ENCODE measurements at places on chromosomes 2 and 18.

DNA sequence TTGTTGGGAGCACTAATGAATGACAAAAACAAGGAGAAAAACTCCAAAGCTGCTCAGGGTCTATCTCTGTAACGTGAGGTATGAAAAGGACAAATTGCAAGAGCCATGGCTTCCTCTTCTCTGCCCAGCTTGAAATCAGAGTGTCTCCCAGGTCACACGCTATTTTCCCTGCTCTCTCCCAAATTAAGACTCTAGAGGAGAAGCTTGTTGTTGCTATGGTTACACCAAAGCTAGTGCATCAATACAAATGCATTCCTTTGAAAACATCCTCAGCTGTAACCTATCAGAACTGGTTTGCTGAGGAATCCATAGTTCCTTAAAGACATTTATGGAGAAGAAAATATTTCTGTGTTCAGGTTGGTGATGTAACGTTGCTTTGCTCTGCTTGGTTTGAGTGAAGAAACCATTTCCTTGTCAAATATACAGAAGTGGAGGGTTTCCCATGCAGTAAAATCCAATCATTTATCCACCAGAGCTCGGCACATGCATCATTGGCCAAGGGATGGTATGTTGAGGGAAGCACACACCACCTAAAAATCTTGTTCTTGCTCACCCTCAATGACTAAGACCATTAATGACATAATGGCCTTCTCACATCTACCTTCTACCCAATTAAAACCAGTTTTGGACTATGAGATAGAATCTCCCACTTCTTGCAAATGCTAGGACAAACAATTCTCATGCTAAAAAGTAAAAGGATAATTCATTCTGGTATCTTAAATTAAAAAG lies 2135.6 kb upstream of the CELF4 start:
- no peak for DNase-seq

GRCh38 chr18:14943967-14944636 lies 196.1 kb downstream of the ANKRD30B start:
- DNase-seq, result no peak

GRCh38 chr2:100976645-100977391 lies 25.3 kb upstream of the RPL31 start:
- DNase-seq, result no peak

DNA sequence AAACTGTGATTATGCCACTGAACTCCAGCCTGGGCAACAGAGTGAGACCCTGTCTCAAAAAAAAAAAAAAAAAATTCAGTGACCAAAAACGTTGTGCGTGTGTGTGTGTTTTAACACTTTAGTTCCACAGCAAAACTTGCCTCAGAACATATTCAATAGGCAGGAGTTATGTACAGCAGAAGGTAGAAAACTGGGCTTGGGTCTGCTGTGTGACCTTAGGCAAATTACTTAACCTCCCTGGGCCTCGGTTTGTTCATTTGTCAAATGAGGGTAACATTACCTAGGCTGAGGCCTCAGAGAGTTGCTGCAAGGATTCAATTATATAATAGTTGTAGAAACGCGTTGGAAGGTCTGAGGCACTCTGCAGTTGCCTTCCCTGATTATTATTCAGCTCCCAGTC lies 10.3 kb upstream of the SCG2 start:
- DNase-seq, result no peak

- DNase-seq, result no peak
These were observed 474.1 kb downstream of the IRS1 start for GRCh38 chr2:226325526-226325925.

DNA sequence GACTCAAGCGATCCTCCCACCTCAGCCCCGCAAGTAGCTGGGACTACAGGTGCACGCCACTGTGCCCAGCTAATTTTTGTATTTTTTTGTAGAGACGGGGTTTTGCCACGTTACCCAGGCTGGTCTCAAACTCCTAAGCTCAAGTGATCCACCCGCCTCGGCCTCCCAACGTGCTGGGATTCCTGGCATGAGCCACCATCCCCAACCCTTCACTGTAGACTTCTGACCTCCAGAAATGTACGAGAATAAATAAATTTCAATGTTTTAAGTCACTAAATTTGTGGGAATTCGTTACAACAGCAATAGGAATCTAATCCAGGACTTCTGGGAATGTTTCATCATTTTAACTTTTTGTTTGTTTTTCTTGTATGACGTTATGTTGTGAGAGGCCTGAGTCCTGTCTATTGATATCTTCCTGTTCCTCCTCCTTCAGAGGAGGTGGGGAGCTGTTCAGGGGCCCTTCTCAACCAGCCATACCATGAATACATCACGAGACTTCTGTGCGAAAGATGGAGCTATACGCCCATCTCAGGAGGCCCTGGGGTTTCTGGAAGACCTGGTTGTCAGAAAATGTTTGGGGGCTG lies 40.0 kb downstream of the TEX44 start:
- no peak for DNase-seq

DNA sequence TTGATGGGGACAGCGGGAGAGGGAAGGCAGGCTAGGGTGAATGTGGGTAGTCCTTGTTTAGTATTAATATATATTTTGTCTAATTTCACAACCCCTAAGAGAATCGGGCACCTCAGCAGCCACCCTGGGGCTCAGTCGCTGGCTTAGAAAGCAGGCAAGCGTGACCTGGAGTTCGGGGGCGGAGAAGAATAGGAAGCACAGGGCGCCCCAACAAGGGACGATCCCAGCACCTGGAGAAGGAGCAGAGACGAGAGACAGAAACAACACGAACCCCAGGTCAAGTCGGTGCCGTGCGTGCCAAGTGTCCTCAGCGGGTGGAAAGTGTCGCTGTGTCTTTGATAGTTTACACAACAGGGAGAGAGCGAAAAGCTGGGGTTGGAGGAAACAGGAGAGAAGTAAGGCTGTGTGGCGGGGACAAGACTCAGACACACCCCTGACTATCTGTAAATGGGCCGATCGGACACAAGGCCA lies 95.4 kb downstream of the NFATC1 start:
- no peak for DNase-seq

- DNase-seq, result no peak
These were observed 273.6 kb upstream of the NCKAP5 start for GRCh38 chr2:133841900-133842299.

GRCh38 chr18:38221476-38222100 lies 656.0 kb upstream of the CELF4 start:
- DNase-seq, result peak; percentile 4

DNA sequence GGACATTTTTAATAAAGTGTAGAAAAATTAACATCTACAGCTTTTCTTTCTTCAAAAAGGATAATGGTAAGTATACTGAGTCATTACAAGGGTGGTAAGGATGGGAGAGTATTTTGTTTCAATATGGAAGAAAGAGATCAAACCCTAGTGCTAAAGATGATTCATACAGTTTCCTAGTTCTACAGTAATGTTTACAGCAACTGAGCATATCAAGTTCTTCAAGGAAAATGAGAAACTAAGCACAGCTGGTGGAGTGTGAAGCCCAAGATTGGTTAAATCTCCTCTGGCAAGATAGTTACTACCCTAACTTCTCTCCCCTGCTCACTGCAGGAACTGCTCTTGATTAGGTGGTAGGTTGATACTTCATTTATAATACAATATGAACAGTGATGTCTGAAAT lies 467.5 kb downstream of the XIRP2 start:
- peak; percentile 35 for DNase-seq

DNA sequence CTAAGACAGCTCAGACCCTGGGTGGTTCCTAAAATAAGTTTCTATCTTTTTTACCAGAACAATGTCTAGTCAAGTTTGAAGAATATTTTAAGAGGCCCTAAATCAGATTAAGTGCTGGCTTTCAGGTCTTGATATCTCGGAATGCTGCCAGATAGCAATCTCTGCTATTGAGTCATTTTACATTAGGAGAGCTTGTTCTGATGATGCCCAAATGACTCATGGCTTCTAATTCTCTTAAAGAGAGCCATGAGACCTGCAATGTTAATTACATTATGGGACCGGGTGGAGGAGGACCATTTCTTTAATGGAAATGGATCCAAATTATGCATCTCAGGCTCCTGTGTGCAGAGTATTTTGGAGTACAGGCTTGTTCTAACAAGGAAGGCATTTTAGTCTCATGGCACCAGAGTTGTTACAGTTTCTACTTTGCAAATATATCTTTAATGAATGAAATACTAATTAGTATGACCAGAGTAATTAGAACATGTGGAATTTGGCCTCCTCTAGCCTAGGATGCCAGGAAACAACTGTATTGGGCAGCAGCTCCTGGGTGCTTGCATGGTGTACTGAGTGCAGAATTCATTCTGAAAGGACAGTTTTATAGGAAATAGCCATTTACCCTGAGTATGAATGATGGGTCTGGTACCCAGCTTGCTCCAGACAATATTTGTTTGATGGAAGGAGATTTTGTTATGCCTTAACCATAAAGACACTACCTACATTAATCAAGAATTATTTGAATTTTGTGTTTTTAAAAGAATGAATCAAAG lies 94.0 kb upstream of the SULT1C3 start:
- DNase-seq, result no peak

GRCh38 chr18:3821524-3821923 lies 371.6 kb downstream of the TGIF1 start:
- no peak for DNase-seq

GRCh38 chr2:99084256-99084655 lies 57.3 kb upstream of the C2orf15 start:
- no peak for DNase-seq

DNA sequence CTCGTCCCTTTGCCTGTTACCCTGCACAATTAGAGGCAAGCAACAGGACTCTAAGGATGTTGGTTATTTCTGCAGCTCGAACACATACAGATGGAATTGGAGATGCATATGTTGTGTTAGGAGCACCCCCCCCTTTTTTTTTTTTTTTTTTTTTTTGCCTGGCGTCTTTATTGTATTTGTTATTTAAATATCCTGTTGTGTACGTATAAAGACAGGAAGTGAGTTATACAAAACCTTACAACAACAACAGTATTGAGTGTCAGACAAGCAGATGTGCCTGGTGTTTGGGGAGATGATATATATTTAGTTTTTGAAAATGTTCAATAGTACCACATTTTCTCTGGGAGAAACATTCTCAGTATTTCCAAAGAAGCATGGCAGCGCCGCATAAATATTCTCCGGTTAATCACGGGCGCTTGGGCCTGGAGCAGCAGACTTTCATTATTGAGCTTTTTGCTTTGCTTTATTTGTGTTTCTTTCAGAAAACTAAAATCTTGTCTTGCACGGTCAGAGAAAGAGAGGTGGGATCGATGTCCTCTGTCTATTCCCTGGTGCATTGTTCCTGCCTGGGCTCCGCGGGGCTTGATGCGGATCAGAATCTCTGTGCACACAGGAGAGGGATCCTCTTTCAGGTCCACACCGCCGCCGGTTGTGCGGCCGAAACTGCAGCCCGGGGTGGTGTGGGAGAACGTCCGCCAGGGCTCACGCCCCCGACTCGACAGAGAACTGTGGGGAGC lies 23.2 kb upstream of the ZNF516 start:
- peak; percentile 20 for DNase-seq

DNA sequence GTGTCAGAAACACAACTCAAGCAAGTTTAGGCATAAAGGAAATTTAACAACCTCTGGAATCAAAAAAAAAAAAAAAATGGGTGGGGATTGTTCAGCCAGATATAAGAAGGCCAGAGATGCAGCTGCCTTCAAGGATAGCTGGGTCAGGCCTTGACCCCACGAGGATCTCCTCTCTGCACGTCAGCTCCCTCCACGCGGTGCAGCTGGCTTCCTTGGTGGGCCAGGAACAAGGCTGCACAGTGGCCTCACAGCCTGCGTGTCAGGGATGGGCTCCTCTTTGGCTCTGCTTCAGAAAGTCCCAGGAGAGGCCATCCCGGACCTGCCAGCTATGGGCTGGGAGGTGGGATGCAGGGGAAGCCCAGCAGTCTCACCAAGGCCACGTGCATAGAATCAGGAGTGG lies 55.5 kb downstream of the TIMM21 start:
- no peak for DNase-seq

DNA sequence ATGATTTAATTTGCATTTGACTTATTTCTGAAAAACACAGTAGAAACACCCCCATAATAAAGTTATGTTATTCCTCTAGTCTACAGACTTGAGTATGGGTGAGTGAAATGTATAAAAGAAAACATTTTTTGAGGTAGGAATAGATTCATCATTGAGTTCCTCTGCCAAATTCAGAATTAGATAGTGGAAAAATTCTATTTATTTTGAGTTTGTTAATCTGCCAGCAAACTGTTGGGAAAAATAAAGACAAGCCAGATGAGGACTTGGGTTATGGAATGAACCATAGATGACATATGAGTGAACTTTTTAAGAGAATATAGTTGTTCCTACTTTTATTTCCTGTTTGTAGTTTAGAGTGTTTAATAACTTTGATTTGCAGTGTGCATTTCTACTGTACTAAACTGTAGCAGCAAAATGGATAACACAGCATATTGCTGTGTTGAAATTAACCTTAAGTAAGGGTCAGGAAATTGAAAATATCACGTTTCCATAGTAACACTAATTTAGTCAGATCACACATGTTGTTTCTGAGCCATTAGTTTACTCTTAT lies 35.6 kb upstream of the PNPT1 start:
- no peak for DNase-seq

GRCh38 chr2:170030040-170030439 lies 147.9 kb upstream of the MYO3B start:
- DNase-seq, result no peak

- DNase-seq, result no peak
These were observed 2.2 kb upstream of the GYPC start for GRCh38 chr2:126653761-126654160.

DNA sequence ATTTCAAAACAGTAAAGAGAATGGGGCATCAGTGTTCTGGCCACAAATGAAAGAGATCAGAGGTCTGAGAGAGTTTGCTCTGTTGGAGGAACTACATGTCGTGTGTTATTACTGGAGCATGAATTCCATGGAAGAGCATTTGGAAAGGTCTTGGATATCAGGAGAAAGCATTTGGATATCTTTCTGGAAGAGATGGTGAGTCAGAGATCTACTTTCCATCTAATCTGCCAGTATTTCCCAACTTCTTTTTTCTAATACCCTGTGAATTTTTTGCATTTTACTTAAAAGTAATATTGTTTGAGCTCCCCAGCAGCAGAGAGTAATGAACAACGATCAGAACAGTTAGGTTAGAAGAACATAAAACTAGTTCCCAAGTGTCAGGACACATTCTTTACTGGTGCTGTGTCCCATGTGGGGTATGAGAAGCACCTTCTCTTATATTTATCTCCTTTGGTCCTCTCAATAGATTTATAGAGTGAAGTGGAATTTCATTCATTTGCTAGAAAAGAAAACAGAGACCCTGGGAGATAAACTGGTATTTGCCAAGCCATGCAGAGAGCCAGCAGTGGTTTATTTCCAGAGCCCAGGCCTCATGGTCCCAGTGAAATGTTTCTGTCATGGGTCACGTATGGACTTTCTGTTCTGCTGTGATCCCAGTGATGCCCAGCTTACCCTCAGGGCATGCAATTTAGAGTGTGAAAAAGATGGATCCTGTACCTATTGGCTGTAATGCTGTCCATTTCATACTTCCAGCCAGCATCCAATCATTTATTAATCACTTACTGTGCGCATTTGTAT lies 130.8 kb upstream of the NT5C1B start:
- no peak for DNase-seq

GRCh38 chr2:71064754-71065621 lies 3.5 kb upstream of the NAGK start:
- DNase-seq, result no peak
